GM23248 (cell line): ENCODE measurements at places on chromosomes 16 and 17. TPM values are rescaled to one million over a fixed set of nuclear protein-coding genes. Genes with fewer than 3 reads are reported as not detected.

The MFAP4 gene
- total RNA-seq, result 79.0 and 97.8 TPM in 2 replicates

- peaks cover 21% of the 10 kb centered on the region; the same call in 1 of the 2 replicates for H3K27me3 ChIP-seq
- H3K4me1 ChIP-seq, result no peaks in the 10 kb centered on the region
- no peaks in the 10 kb centered on the region for H3K36me3 ChIP-seq
- no peak overlapping the region for H3K4me3 ChIP-seq
Observed at GRCh38 chr16:84380405-84380804, 12.1 kb downstream of the ATP2C2 start.

DNA sequence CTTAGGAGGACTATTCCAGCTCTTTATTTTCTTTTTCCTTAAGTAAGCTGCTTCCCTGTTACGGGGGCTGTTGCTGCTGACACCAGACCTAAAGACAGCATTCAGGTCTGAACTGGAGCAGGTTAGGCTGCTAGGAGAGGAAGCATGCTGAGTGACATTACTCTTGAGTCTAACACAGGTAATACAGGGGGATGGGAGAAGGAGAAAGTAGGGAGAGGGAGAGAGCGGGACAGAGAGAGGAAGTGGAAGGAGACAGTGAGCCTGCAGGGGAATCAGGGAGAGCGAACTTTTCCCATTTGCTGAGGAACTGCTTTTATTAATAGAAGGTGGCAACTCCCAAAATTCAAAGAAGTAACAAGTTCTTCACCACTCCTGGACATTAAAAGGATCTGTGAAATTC, 130.9 kb downstream of the PARN start:
- peaks cover 33% of the 10 kb centered on the region for H3K4me1 ChIP-seq
- no peak overlapping the region for H3K27ac ChIP-seq
- H3K4me3 ChIP-seq, result no peak overlapping the region
- no peaks in the 10 kb centered on the region for H3K36me3 ChIP-seq
- H3K27me3 ChIP-seq, result no peaks in the 10 kb centered on the region

The CD300H gene
- total RNA-seq, result not detected in 2 replicates

DNA sequence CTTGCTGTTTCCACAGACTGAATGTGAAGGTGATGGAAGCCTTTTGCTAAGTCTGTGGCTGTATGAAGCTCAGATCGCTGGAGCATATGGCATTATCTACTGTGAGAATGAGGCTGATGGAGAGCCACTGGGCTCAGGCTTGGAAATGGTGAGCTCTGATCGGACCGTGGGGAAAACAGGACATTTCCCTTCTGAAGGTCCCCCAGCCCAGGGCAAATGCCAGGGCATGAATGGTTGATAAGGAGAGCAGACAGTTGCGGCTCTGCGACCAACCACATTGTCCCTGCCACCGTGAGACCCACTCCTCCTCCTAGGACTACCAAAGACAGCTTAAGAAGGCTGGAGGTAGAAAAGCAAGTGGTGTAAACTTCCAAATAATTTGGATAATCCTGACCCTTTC, 4.7 kb upstream of the CUEDC1 start:
- H3K27ac ChIP-seq, result no peak overlapping the region
- no peak for DNase-seq
- H3K4me1 ChIP-seq, result no peaks in the 10 kb centered on the region
- no peaks in the 10 kb centered on the region for H3K27me3 ChIP-seq

GRCh38 chr17:31249835-31250141, 47.3 kb downstream of the OMG start:
- peak overlapping the region; percentile 66 for H3K27ac ChIP-seq
- H3K27me3 ChIP-seq, result no peaks in the 10 kb centered on the region
- peaks cover 15% of the 10 kb centered on the region for H3K36me3 ChIP-seq
- no peak for DNase-seq

- H3K27ac ChIP-seq, result no peak overlapping the region
- DNase-seq, result no peak
- no peaks in the 10 kb centered on the region for H3K4me1 ChIP-seq
- no peak overlapping the region for H3K4me3 ChIP-seq
- H3K27me3 ChIP-seq, result no peaks in the 10 kb centered on the region
- H3K36me3 ChIP-seq, result no peaks in the 10 kb centered on the region
Observed at GRCh38 chr17:65633988-65634387, 72.5 kb upstream of the AXIN2 start.
